ENCODE measurements at places on chromosomes 2 and 18.
A peak's percentile ranks its signal among the peaks of the same experiment; 100 is the strongest.

DNA sequence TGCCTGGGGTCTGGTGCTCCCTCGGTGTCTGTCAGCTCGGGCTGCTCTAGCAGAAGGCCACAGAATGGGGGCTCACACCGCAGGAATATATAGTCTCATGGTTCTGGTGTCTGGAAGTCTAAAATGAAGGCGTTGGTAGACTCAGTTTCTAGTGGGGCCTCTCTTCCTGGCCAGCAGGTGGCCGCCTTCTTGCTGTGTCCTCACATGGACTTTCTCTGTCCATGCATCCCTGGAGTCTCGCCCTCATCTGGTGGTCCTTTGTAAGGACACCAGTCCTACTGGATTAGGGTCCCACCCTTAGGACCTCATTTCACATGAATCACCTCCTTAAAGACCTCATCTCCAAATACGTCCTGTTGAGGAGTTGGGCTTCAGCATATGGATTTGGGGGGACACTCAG lies 65.7 kb downstream of the RRM2 start:
- H3K27ac ChIP-seq: no peak overlapping the region
- no peak overlapping the region for H3K4me3 ChIP-seq
- no peak for DNase-seq
- no peaks in the 10 kb centered on the region for H3K4me1 ChIP-seq
- no peaks in the 10 kb centered on the region for H3K36me3 ChIP-seq

DNA sequence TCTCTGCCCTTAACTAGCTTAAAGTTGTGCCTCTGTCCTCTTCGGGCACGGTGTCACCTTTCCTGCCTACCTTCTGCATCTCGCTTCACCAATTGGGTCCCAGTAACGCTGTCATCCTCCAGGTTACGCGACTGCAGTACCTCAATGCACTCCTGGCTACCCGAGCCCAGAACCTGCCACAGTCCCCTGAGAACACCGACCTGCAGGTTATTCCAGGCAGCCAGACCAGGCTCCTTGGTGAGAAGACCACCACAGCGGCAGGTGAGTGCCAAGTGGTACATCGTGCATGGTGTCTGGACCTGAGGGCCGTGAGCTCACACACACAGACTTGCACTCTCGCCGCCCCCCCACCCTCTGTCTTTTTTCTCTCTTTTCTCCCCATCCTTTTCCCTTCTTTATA lies 12.8 kb downstream of the CNNM3 start:
- no peak for DNase-seq
- peaks cover 51% of the 10 kb centered on the region for H3K4me1 ChIP-seq
- H3K27me3 ChIP-seq: no peaks in the 10 kb centered on the region
- H3K27ac ChIP-seq: no peak overlapping the region
- H3K36me3 ChIP-seq: peaks cover 45% of the 10 kb centered on the region
- no peak overlapping the region for H3K4me3 ChIP-seq

DNA sequence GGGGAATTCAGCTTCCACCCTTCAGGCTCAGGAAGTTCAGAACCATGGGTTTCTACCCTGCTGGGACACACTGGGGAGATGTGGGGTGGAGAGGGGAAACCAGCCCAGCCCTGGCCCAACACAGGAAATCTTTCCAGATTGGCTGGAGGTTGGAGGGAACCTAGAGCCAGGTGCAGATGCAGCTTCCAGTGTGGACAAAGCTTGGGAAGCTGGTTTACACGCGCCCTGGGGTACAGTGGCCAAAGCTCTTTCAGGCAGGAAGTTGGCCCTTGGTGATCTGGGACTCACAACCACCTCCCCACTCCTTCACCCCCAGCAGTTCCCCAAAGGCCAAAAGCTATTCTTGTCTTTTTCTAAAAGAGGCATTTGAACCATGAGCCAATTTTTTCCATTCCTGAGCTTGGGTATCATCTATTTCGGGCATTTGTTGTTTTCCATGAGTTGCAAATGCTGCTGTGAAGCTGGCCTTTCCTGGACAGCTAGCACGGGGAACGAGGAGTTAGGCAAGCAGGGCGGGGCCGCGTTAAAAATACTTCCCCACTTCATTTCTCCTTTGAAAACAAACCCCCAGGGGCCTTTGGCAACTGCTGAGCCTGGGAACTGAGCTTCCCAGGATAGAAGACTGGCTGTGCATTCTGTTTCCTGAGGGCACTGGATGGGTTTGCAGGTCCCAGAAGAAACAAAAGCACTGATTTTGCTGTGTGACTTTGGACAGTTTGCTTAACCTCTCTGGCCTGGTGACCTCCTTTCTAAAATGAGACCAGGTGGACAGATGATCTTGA lies 3.1 kb upstream of the ARID5A start:
- DNase-seq: no peak
- no peak overlapping the region for H3K4me3 ChIP-seq
- H3K27ac ChIP-seq: peak overlapping the region; percentile 55
- no peaks in the 10 kb centered on the region for H3K36me3 ChIP-seq
- H3K27me3 ChIP-seq: no peaks in the 10 kb centered on the region

DNA sequence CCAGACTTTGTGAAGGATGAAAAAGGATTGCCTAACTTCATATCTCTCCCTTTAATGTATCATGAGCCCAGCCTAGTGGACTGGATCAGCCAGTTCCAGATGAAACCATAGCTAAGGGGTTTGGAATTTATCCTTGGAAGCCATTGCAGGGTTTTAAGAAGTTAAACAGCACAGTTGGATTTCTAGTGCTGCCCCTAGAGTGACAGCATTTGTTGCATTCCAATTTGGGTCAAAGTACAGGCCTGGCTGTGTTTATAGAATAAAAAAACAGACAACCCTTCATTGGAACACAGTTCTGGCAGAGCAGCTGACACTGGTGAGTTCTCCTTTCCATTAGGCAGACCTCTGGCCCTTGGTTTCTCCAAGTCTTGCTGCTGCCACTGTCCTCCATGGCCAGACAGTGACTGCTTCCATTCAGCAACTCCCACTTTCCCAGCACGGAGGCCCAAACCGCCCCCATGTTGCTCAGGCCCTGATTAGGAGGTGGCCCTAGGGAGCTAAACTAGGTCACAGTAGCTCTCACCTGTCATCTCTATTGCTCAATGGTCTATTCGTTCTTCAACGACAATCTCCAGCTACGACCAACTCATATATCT lies 8.0 kb downstream of the GPR39 start:
- peak overlapping the region; percentile 77 for H3K27ac ChIP-seq
- DNase-seq: peak; percentile 26
- no peaks in the 10 kb centered on the region for H3K4me1 ChIP-seq
- no peak overlapping the region for H3K4me3 ChIP-seq

DNA sequence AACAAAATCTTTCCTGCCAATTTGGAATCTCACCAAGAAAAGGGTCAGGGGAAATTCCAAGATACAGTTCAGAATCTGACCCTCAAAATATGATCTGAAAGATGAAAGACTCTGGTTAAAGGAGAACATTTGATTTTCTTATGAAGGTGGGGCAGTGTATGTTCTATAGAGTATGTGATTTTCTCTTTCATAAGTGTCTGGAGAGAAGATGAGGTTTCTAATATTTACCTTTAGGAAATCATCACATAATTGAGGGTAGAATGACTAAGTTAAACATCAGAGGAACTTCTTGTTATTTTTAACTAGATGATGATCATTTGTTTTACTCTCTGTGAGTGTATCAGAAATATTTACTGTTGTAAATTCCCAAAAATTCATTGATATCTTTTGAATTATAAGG lies 27.8 kb upstream of the MBOAT2 start:
- H3K36me3 ChIP-seq: no peaks in the 10 kb centered on the region
- no peak overlapping the region for H3K4me3 ChIP-seq
- no peak overlapping the region for H3K27ac ChIP-seq
- no peak for DNase-seq
- H3K4me1 ChIP-seq: no peaks in the 10 kb centered on the region

- H3K4me1 ChIP-seq: peaks cover 3% of the 10 kb centered on the region
- no peaks in the 10 kb centered on the region for H3K36me3 ChIP-seq
- H3K27ac ChIP-seq: peak overlapping the region; percentile 55
- H3K4me3 ChIP-seq: no peak overlapping the region
Observed at GRCh38 chr18:57793302-57793986, 9.7 kb downstream of the ATP8B1 start.

GRCh38 chr2:177550264-177551200 lies 158.0 kb downstream of the AGPS start:
- no peak for DNase-seq
- no peak overlapping the region for H3K27ac ChIP-seq
- no peaks in the 10 kb centered on the region for H3K4me1 ChIP-seq
- no peaks in the 10 kb centered on the region for H3K36me3 ChIP-seq
- H3K4me3 ChIP-seq: no peak overlapping the region

DNA sequence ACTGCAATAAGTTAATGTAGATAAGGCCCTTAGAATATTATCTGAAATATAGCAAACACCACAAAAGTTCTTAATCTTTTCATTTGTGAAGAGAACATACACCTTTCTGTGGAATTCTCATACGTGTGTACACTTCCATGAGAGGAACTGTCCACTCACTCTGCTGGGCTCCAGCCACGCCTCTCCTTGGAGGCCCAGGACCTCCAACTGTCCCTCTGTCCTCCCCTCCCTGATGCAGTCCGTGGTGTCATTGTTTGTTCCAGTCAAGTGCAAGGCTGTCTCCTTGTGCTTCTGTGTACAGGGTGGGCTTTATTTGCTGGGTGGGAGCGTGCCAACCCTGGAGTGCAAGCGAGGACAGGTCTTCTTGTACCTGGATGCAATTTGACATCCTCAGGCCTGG lies 8.7 kb downstream of the RAB12 start:
- DNase-seq: no peak
- no peak overlapping the region for H3K4me3 ChIP-seq
- peaks cover 32% of the 10 kb centered on the region for H3K4me1 ChIP-seq
- no peak overlapping the region for H3K27ac ChIP-seq

DNA sequence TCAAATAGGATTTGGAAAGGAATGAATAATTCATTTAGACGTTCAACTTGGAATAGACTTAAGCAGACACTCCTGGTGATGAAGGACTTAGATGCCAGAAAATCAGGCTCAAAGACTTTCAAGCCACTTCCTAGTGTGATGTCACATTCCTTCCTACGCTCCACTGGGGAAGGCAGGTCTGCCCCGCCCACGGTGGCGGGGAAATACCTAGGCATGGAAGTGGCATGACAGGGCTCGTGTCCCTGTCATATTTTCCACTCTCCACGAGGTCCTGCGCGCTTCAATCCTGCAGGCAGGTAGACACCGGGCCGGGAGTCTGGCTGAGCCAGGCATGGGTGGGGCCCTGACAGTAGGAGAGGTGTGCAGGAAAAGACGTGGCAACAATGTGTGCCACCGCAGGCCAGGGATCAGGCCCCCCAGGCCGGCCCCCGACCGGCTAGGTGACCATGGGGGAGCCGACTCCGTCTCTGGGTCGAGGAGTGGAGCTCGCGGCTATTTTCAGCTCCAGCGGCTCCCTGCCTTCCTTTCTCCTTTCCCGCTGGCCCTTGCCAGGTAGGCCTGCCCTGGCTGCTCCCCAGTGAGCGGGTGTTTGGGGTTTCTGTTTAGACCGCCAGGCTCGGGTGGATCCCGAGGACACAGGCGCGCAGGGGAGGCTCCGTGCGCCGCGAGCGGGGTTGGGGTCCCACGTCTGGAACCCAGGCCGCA lies at the start of gene IL1RL2:
TSS of gene IL1RL2 (plus strand) at position 233 of the 705 bp plus-strand sequence. CDS start 845 bp downstream, outside the sequence.
- peak within 1 kb of the TSS; percentile 59 for H3K27ac ChIP-seq
- DNase-seq: peak; percentile 63
- peaks cover 3% of the 10 kb centered on the region for H3K4me1 ChIP-seq
- H3K36me3 ChIP-seq: no peaks in the 10 kb centered on the region
- peak within 1 kb of the TSS; percentile 59 for H3K4me3 ChIP-seq
- H3K27me3 ChIP-seq: no peaks in the 10 kb centered on the region

DNA sequence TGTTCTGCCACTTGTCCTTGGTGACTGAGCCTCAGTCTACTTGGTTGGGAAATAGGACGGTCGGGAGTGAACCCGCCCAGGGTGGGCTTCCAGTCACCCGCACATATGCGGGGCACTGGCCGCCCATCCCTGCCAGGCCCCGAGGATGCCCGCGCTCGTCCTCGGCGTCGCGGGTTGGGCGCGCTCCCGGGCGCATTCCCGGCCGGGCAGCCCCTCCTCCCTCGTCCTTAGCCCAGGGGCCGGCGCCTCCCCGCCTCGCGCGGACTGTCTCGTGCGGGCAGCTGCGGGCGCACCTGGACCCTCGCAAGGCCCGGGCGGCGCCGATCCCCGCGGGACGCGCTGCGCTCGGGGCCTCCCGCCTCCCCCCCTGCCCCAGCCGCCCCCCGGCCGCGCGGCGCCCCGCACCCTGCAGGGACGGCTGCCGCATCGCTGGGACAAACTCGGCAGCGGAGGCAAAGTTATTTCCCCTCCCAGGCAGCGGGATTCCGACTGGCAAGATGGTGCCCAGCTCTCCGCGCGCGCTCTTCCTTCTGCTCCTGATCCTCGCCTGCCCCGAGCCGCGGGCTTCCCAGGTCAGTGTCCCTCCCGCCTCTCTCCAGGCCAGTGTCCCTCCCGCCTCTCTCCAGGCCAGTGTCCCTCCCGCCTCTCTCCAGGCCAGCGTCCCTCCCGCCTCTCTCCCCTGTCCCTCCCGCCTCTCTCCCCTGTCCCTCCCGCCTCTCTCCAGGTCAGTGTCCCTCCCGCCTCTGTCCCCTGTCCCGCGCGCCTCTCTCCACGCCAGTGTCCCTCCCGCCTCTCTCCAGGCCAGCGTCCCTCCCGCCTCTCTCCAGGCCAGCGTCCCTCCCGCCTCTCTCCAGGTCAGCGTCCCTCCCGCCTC lies at the start of gene FBLN7:
TSS of gene FBLN7 (plus strand) at position 227 of the 874 bp plus-strand sequence. CDS start at position 498, 271 bp downstream.
- H3K27ac ChIP-seq: peak within 1 kb of the TSS; percentile 40
- no peaks in the 10 kb centered on the region for H3K27me3 ChIP-seq
- H3K4me3 ChIP-seq: peak within 1 kb of the TSS; percentile 44
- no peaks in the 10 kb centered on the region for H3K36me3 ChIP-seq
